ENCODE measurements at places on chromosomes 2 and 18.

DNA sequence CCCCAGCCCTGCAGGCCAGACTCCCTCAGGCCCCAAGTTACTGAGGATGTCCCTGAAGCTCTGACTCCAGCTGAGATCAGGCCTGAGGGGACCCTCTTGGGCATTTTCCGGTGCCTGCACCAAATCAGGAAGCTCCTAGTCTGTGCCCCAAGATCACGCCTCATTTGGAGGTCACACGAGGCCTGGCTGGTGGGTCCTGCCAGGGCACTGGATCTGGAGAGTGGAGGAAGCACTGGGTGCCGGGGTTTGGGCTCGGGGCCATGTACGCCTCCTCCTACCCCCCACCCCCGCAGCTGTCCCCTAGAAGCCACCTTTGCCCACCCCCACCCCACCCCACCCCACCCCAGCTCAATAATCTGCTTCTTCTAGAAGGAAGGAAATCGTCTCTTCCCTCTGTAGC, 16.2 kb downstream of the SH2D6 start:
- DNase-seq: no peak

GRCh38 chr18:63465059-63465458, 11.7 kb upstream of the SERPINB5 start:
- DNase-seq: no peak

DNA sequence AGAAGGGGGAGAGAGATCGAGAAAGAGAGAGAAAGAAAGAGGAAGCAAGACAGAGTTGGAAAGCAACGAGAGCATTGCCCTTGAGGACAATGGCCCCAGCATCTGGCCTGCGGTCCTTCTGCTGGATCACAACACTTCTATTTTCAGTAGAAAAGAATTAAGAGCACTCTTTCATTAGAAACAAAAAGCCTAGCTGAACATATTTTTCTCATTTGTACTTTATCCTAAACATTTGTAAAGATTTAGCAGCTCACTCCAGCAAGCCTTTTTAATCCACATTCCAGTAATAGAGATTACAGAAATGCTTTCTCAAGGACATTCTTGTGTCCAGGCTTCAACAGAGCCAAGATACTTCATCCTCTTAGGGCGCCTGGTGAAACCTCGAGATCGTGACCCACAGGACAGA, 31.6 kb upstream of the AFF3 start:
- DNase-seq: no peak

- DNase-seq: no peak
These were observed 99.6 kb downstream of the PRPF40A start for GRCh38 chr2:152617456-152618192.

DNA sequence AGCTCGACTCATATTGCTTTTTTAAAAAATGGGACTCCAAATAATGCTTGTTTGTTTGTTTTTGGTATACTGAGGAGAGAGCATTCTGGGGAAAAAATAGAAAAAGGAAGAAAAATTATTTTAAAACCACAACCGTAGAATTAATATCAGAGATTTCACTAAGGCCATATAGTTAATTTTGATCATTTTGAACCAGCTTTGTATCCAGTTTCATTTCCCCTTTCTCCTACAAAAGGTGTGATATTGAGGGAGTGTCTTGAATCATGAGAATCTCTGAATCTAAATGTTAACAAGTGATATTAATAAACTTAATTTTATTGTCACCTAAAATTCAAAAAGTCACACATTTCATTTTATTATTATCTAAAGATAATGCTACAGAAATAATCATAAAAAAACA, 198.5 kb upstream of the GALNT5 start:
- DNase-seq: no peak

GRCh38 chr2:194854941-194855340, 802.1 kb upstream of the SLC39A10 start:
- DNase-seq: no peak

DNA sequence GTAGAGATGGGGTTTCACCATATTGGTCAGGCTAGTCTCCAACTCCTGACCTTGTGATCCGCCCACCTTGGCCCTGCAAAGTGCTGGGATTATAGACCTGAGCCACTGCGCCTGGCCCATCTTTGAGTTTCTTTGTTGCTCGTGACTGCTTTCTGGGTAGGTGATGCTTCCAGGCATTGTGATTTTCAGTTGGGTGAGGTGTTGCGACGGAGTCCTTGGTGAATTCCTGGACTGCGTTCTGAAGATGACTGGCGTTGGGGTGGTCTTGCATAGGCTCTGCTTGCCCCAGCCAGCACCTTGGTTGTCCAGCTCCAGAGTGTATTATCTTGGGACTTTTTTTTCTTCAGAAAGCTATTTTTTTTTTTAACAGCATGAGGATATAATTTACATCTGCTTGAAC, 103.4 kb downstream of the DCDC2C start:
- DNase-seq: no peak

GRCh38 chr2:62364791-62365528, 141.0 kb downstream of the TMEM17 start:
- DNase-seq: no peak

DNA sequence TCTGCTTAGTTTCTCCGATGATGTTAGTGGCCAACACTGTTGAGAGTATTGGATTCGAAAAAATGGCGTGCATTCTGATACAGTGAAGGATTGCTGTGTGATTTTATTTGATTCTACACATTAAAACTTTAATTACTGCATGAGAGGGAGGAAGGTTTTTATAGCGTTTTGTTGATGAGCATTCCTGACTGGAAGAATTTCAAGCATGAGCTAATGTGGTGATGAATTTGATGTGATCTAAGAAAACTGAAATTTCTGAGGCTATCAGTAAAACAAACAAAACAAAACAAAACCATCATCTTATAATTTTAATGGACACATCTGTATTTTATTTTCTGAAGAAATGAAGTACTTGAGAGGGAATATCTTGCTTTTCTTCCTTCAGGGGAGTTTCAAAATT, 59.6 kb downstream of the ITGB6 start:
- DNase-seq: no peak

DNA sequence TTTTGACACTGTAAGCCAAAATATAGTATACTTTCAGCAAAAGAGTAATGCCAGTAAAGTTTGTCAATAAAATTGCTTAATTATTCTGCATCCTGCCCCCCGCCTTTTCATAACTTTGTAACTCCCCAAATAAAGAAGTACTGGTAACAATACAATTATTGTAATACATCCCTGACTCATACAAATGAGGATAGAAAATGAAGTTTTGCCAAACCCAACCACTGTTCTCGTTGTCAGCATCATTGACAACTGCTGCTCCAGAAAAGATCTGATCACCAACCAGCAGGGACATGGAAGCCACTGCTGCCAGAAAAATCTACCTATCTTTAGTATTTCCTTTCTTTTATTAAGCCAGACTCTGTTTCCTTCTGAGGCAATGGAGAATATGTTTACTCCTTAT, 27.1 kb downstream of the SCN3A start:
- no peak for DNase-seq

DNA sequence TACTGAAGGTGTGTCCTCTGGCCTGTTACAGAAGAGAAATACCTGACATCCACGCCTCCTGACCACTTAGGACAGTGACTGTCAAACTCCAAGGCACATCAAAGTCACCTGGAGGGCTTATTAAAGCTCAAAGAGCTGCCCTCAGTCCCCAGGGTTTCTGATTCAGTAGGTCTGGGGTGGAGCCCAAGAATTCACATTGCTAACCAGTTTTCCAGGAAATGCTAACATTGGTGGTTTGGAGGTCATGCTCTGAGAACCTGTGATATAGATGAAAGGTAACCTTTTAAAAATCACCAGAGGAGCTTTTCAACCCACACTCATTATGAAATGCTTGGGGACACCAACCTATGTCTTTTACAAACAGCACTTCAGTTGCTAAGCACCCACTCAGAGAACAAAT, 172.3 kb downstream of the ALK start:
- DNase-seq: no peak

DNA sequence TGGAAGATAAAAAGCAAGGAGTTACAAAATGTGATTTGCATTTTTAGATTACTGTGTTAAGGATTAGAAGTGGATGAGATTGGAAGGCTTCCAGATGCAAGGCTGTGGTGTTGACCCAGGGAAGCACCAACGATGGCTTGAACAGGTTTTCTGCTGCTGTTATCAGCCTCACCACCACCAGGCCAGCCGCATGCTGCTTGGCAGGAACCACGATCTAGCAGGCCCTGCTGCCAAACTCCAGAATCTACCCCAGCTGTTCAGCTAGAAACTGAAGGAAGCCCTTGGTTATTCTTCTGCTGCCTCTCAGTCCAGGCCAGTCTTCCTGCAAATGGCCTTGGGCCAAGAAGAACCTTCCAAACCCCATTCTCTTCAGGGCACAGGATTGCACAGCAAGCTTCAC, 133.9 kb downstream of the MTCL1 start:
- DNase-seq: no peak

DNA sequence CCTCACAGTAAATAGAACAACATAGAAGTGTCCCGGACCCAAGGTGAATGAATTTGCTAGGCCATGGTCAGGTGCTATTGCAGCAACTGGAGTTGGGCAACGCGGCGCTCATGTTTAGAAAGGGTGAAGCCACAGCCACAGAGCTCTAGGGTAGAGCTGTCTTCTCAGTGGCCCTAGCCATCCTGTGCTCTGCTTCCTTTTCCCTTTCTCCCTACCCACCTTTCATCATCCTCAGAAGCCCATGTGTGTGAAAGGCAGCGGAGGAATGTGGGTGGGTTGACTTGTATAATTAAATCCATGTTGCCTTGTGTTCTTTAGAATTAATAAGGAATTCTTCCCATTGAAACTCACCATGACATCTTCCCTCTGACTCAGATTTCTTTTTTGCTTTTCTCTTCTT, 336.7 kb downstream of the OSR1 start:
- DNase-seq: no peak

GRCh38 chr18:58048081-58048642, 4.1 kb downstream of the NEDD4L start:
- DNase-seq: no peak

DNA sequence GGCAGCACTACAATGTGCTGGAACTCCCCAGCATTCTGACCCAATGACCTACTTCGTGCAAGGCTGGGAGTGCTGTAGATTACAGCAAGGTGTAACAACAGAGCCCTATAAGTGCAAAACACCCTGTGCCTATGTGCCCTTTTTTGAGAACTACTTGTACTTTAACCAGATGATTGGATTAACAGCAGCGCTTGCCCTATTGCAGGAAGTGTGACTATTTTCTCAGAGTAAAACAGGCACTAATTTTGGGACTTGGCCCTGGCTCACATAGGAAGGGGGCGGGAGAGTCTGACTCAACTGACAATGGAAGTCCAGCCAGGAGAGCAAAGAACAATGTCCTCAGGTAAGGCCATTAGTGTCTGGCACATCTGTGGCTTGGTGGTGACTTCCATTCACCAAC, 35.6 kb upstream of the RNF125 start:
- no peak for DNase-seq

GRCh38 chr2:237665713-237666143, 38.3 kb downstream of the LRRFIP1 start:
- no peak for DNase-seq

DNA sequence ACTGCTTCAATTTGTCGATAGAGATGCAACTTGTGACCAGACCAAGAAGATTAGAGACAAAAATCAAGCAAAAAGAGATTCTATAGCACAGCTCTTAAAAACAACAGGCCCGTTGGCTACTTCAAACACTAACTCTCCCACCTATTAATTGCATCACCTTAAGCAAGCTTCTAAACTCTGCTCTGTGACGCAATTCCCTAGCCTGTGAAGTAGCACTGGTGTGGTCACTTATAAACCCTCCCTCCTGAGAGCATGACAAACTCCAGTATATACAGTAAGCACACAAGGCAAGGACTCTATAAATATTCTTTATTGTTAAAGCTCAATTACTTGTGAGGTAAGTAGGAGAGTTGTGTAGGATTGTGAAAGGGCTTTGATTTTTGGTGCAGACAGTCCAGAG, 72.3 kb downstream of the CMPK2 start:
- DNase-seq: no peak

DNA sequence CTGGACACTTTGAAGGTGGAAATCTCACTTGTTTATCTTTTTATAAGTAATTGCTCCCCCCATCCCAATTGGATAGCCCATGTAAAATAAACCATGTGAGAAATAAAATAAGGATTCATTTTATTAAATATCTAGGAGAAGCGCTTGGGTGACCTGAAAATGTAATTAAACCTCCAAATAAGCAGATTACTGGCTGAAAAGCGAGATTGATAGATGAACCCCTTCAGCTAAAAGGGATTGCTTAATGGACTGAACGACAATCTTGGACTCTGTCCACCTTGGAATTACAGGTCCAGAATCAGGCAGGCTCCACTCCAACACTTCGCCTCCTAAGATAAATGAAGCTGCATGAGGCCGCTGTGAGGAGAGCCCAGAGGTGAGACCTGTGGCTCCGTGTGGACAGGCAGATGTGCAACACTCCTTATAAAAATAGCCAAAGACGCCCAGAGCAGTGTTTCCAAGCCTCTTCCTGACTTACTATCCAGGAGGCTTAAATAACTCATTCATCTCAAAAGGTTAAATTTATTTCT, 441.5 kb downstream of the MTX2 start:
- DNase-seq: no peak

DNA sequence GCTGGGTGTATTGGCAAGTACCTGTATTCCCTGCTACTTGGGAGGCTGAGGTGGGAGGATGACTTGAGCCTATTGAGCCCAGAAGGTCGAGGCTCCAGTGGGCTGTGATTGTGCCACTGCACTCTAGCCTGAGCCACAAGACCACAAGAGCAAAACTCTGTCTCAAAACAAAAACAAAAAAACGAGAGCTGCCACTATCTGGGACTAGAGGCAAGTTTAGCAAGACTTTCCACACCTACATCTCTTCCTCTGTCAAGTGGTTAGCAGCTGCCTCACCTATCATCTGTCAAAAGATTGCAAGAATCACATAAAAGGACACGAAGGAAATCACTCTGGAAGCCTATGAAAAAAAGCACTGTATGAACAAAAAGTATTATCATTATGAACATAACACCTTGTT, 55.2 kb upstream of the RIOK3 start:
- no peak for DNase-seq

DNA sequence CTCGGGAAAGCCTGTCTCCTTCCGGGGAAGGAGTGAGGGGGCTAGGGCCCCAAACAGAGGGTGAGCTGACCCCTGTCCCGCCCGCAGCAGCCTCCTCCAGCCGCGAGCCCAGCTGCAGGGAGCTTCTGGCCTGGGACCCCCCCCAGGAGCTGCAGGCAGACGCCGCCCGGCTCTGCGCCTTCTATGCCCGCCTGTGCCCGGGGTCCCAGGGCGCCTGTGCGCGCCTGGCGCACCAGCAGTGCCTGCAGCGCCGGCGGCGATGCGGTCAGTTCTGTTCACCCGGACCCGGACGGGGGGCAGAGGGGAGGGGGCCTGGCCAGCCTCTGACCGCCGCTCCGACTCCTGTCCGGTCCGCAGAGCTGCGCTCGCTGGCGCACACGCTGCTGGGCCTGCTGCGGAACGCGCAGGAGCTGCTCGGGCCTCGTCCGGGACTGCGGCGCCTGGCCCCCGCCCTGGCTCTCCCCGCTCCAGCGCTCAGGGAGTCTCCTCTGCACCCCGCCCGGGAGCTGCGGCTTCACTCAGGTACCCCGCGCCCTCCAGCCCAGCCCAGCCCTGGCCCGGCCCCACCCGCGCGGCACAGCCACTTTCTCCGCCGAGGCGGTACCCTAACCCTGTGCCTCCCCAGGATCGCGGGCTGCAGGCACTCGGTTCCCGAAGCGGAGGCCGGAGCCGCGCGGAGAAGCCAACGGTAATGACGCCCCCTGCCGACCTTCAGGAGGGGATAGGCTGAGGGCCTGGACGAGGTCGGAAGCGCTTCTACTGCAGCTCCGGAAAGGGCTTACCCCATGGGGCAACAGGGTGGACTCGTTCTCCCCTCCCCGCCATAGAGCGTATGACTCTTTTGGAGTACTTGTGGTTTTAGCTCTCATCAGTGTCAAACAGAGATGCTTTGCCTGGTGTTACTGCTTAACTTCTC, 2.0 kb upstream of the CHRND start:
- no peak for DNase-seq

GRCh38 chr18:44811572-44812125, 131.0 kb downstream of the SETBP1 start:
- DNase-seq: no peak
